Naive thymus-derived CD8-positive, alpha-beta T cell (primary cell): ENCODE measurements at places on chromosomes 16 and 17. TPM values are rescaled to one million over a fixed set of nuclear protein-coding genes. Genes with fewer than 3 reads are reported as not detected.
A peak's percentile ranks its signal among the peaks of the same experiment; 100 is the strongest.

CES1 gene
- not detected for total RNA-seq

MRM1 gene
- 12.7 TPM for total RNA-seq

KLHL36 gene
- 151 TPM for total RNA-seq

ICAM2 gene
- total RNA-seq = 89.3 TPM

SLC2A4 gene
- not detected for total RNA-seq

RAMP2 gene
- not detected for total RNA-seq

ACSM2B gene
- total RNA-seq = not detected

GCGR gene
- total RNA-seq = not detected

DRC7 gene
- total RNA-seq = not detected

ESRP2 gene
- total RNA-seq = 0.36 TPM

TOM1L1 gene
- not detected for total RNA-seq

KRT12 gene
- total RNA-seq = not detected

NAGLU gene
- 26.4 TPM for total RNA-seq

ADAMTS18 gene
- not detected for total RNA-seq

DOC2A gene
- total RNA-seq = not detected

DNA sequence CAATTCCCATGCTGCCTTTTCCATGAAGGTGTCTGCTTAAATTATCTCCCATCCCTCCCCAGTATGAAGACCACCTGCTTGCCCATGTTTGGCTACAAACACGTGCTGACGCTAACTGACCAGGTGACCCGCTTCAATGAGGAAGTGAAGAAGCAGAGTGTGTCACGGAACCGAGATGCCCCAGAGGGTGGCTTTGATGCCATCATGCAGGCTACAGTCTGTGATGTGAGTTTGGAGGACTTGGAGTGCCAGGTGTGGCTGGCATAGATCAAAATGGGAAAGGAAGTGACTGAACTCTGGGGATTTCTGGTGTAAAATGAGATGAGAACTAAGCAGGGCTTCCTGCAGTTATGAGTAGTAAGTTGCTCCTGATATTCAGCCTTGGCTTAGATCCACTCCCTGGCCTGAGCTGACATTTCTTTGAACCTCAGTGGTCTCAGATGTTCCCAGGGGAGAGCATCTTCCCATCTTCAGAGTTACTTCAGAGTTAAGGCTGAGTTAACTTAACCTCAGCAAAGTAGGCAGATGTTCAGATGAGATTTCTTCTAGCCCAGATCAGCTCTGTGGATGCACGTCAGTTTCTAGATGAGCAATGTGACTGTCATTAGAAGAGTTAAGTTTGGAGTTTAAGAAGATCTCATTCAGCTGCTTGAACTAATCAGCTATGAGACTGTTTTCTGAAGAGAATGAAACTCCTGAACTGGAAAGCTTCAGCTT, 32.7 kb downstream of the ITGB3 start:
- DNase-seq = no peak

GRCh38 chr16:56744996-56745640, 15.2 kb downstream of the NUP93 start:
- DNase-seq = no peak

GRCh38 chr17:81487487-81488275, 24.9 kb downstream of the ACTG1 start:
- DNase-seq = peak; percentile 85

- no peak for DNase-seq
These were observed 18.7 kb downstream of the HMOX2 start for GRCh38 chr16:4494746-4495490.

DNA sequence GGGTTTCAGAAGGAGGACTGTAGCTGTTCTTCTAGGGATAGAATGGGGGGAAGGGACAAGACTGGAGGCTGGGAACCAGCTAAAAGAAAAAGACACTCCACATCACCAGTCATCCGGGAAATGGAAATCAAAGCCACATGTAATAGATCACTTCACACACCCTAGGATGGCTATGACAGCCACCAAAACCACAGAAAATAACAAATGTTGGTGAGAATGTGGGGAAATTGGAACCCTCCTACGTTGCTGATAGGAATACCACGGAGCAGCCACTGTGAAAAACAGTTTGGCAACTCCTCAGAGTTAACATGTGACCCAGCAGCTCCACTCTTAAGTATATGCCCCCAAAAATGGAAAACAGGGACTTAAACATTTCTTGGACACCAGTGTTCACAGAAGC, 2.3 kb downstream of the TLE7 start:
- DNase-seq = no peak

- no peak for DNase-seq
These were observed 21.6 kb upstream of the ZNF750 start for GRCh38 chr17:82861393-82861775.

- no peak for DNase-seq
These were observed 496.9 kb upstream of the C16orf82 start for GRCh38 chr16:26569793-26570192.

- no peak for DNase-seq
These were observed 878 bp upstream of the RNF157 start for GRCh38 chr17:76241204-76241538.

DNA sequence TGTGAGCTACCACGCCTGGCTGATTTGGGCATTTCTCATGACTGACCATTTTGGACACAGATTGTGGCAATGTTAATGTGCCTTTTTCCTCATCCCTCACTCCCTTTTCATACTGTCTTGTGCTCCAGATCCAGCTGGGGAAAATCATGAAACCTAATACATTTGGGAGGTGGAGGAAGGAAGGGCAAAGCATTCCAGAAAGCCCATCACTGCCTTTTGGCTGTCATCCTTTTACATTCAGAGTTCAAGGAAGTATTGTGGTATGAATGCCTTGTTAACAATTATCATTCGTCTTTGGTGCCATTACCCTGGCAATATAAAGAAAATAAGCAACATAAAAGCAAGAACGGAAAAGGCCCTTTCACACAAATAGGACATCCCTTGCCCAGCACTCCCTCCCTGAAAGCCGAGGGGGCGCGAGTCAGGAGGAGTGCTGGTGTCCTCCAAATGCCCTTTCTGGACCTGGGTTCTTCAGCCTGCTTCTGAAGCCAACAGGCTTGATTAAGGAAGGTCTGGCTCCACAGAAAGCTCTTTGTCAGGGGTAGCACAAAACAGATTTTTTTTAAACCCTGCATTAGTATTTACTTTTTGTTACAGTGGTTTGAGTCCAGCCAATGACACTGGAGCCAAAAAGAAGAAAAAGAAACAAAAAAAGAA, 20.1 kb downstream of the NMT1 start:
- DNase-seq = no peak

- no peak for DNase-seq
These were observed 88.5 kb downstream of the ZFHX3 start for GRCh38 chr16:72959301-72959996.

DNA sequence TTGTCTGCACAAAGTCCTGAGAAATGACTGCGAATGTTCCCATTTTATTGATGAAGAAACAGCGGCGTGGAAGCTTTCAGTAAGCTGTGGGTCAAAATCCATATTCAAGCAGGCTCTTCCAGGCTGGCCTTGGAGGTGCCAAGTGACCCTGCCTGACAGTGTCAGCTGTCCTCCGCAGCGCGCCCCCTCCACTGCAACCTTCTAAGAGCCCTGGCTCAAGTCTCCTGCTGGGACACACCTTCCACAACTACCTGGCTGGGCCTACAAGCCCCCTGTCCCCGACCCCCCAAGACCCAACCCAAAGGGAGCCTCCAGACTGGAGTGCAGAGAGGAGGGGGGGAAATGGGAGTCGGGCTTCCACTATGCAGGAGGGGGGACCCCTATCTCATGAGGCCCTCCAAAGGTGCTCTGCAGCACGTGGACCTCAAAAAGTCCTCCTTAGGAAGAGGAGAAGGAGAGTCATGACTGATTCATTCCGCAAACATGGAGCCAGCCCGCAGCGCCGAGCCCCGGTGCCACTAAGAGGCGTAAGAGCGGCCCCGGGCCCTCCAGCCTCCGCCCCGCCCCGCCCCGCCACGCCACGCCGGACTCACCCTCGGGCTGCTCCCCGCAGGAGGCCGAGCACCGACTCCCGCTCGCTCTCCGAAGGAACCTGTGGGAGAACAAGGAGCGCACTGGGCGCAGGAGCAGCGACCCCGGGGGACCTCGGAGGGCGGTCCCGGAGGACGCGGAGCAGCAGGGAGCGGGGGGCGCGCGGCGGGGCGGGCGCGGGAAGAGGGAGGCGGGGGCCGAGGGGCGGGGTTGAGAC, 574 bp downstream of the MPP3 start:
- no peak for DNase-seq

DNA sequence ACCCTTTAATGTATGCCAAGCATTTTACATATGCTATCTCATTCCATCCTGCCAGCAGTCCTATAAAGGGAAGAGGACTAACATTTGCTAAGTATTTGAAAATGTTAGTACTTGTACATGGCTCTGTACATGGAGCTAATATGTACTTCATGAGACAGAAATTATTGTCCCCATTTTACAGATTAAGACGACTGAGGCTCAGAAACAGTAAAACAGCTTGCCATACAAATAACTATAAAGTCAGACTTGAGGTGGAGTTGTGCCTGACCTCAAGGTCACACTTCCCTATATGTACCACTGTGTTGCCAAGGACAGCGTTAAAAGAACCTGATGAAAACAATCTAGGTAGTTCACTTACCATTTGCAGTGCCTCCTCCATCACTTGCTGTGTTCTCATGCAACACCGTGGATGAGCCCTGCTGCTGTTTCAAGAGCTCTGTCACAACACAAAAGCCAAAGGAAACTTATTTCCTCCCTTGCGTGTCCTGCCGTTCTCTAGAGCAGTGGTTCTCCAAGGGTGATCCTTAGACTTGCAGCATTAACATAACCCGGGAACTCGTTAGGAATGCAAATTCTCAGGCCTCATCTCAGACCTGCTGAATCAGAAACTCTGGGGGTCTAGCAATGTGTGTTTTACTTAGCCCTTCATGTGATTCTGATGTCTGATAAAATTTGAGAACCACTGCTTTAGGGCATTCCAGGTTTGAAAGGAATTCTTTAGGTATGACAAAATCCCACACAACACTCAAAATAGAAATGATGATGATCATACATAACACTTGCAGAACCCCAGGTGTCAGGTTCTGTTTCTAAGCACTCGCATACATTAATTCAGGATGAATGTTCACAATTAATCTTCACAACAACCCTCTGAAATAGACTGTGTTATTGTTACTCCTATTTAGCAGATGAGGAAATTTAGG, 51.2 kb upstream of the MTMR4 start:
- DNase-seq = no peak

- DNase-seq = no peak
These were observed 193.6 kb downstream of the CDH8 start for GRCh38 chr16:61842666-61843065.

DNA sequence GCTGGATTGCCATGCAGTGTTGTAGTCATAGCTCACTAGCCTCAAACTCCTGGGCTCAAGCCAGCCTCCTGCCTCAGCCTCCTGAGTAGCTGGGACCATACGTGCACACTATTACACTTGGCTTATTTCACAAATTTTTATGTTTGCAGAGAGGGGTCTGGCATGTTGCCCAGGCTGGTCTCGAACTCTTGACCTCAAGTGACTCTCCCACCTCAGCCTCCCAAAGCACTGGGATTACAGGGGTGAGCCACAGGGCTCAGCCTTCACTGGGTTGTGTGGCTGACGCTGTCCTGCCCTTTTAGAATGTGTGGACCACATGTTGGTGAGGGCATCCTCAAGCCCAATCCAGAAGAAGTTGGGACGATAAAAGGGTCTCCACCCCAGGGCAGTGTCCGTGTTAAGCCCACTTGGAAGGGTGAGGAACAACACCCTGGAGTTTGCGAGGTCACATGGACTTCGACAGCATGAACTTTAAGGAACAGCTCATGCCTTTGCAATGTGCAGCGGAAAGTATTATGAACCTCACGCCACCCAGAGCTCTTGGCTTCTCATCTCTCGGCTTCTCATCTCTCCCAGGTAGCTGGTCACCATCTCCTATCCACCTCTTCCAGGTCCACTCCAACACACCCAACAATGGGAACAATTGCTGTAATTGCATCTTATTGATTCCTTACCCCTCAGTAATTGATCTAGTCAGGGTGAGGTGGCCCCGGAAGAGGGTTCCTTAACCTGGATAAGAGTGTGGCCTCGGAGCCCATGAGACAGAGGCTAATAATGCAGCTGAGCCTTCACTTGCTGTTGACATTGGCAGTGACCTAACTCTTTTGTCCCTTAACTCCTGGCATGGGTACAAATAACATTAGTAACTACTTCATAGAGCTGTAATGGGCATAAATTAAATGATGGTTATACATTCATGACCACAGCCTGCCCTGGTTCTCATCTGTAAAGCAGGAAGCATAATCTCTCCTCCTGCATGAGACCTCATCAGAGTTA, 6.7 kb downstream of the FOXL1 start:
- DNase-seq = no peak
